ENCODE measurements at places on chromosomes 2 and 18.

DNA sequence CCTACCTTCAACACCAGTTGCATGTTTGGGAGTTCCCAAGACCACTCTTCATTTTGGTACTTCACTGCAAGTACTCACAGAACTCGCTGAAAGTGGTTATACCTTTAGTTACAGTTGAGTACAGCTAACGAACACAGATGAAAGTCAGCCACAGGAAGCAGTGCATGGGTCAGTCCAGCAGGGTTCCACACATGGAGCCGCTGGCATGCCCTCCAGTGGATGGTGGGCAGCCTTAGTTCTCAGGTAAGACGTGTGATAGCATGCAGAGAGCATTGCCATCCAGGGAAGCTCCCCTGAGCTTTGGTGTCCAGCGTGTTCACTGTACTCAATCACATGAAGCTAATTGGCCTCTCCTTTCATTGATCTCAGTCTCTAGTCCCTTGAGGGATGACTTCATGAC is 815.3 kb downstream of the RNF144A start:
- DNase-seq, result no peak

- no peak for DNase-seq
Observed at GRCh38 chr2:42999856-43000241, 207.5 kb upstream of the HAAO start.

GRCh38 chr2:145016711-145017110 is 496.8 kb upstream of the ZEB2 start:
- no peak for DNase-seq

- no peak for DNase-seq
Observed at GRCh38 chr18:32847691-32848090, 74.9 kb upstream of the KLHL14 start.

DNA sequence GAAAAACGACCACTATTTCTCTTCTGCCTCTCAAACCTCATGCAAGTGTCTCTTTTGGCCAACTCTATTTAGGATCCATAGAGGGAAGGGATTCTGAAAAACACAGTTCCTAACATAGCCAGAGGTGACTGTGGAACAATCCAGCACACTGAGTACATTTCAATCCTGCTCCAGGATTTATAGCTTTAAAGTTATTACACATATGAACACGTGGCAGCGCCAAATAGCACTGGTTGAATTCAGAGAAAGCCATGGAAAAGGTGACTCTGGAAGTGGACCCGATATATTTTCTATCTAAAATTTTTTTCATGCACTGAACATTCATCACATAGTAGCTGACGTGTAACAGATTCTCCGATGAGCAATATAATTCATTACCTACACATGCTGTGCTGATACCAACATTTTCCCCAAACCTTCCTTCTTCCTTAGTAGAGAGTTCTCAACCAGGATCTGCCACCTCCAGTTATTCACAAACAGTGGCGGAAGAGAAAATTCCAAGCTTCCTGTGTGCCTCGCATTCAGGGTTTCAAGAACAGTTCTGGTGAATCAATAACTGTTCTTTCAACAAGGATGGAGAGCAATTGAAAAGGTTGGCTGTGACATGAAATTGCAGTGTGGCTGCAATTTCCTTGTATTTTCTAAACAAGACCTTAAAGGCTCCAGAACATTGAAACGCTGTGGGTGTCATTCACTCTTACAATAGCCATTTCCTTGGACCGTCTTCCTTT is 25.7 kb upstream of the TTR start:
- DNase-seq, result no peak

- no peak for DNase-seq
Observed at GRCh38 chr2:110818767-110819481, 86.6 kb downstream of the ACOXL start.

DNA sequence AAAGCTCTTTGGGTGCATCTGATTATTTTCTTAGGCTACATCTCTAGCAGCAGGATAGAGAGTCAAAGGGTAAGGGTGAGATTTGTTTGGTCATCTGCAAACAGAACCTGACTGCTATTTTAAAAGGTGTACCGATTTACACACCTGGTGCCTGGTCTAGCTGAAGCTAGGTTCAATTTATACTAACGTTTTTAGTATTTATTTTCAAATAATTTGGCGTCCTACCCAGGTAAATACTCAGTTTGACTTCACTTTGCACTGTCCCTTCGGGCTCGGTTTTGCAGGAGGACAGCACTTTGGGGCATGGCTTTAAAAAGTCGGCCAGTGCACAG is 683 bp downstream of the PTRHD1 start:
- DNase-seq, result no peak

DNA sequence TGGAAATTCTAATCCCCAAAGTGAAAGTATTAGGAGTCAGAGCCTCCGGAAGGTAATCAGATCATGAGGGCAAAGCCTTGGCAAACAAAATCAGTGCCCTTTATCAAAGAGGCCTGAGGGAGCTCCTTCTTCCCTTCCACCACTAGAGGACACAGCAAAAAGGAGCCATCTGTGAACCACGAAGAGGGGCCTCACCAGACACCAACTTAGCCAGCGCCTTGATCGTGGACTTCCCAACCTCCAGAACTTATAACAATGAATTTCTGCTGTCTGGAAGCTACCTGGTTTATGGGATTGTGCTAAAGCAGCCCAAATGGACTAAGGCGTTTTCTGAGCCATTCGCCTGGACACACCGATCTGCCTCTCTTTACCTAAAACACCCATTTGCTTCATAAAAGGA is 133.1 kb downstream of the EIPR1 start:
- no peak for DNase-seq

DNA sequence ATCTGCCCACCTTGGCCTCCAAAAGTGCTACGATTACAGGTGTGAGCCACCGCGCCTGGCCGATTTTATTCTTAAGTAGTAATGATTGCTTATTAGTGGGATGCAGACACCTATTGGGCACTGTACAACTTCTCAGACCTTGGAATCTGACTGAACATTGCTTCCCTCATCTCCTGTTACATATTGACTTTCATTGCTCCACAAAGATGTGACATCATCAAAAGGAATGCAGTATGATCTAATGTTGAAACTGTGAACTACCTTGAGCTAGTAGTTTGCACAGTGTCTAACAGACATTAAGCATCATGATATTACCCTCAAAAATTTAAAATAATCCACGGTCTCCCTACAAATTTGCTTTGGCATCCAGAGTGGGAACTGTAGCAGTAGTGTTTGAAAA is 109.8 kb upstream of the SIX2 start:
- no peak for DNase-seq
